ENCODE measurements at places on chromosomes 12 and 14.
A peak's percentile ranks its signal among the peaks of the same experiment; 100 is the strongest.

DNA sequence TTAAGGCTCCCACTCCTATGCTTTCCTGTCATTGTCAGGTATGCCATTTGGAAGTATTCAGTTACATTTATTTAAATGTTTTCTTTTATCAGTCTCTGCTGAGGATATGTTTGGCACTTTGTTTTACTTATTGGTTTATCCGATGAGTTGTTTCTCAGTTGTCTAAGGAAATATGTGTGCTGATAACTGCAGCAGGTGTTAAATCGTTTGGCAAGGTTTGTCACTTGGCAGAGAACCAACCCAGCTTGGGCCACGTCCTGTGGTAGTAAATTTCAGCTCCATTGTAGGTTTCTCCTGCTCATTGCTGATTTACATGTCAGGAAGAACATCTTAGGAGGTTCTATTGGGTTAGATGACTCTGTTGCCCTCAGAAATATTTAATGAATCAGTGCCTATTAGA is 22.0 kb upstream of the MGST1 start:
- no peak for DNase-seq

DNA sequence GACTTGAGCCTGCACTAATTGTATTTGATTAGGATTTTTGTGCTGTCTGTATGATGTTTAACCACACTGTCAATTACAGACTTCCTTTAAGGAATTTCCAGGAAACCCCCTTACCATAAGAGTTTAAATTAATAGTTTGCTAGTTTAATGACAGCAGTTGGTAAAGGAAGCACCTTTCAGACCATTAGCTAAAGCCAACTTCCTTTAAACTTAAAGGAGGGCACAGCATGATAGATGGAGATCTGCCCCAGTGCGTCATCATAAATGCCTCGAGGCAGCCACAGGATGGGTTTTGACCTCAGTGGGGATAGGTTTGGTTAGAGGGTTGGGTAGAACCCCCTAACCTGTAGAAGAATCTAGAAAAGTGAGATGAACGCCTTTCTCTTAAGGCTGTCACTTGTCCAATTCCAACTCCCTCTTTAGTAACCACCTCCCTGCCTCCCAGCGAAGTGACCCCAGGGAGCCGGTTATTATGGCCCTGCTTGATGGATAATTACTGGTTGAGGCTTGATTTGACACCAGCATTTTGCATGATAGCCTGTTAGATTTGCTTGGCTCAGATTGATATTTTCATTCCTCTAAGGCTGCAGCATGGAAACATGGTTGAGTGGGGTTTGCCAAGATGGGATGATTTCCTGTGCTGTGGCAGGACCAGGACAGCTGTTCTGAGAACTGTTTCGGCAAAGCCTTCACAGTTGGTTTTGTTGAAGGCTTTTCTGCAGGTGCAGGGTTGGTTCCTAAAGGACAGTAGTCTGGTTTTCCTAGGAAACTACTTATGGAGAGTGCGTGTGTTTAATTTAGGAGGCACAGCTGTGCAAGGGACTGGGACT is 62.7 kb downstream of the CHST11 start:
- DNase-seq, result no peak

DNA sequence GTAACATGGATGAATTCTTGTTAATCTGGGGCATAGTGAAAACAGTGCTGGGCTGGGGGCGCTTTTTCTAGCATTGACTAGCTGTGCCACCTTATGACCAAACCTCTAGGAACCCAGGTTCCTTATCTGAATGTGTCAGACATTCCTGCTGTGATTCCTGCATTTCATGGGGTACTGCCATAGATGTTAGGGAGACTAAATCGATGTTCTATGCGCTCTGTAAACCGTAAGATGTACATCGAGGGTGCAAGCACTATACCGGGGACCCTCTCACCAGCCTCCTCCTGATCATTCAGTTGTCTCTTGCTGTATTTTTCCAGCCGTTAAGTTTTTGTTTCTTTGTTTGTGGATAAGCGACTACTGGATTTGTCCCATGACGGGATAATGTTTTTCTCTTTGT is 170.9 kb upstream of the PARP11 start:
- DNase-seq, result no peak

- no peak for DNase-seq
Measured at GRCh38 chr14:95979339-95980042, 59.7 kb upstream of the C14orf132 start.

GRCh38 chr12:53591301-53592206 is 34.6 kb downstream of the ATF7 start:
- DNase-seq, result peak; percentile 41

DNA sequence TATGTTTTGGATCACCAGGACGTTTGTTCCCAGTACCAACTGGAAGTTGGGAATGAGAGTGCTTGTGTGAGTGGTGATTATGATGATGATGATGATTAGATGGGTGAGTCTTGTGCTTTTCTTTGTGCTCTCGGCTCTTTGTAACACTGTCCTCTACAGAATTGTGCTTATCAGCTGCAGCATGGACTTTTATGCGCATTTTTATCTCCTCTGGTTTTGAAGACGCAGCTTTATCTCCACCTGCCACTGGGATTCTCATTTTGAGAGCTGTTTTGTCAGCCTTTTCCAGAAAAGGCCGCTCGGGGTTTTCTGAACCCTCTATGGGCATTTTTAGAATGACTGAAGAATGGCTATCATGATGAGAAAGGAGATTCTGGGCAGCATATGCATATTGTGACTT is 11.5 kb upstream of the KANSL2 start:
- DNase-seq, result no peak

DNA sequence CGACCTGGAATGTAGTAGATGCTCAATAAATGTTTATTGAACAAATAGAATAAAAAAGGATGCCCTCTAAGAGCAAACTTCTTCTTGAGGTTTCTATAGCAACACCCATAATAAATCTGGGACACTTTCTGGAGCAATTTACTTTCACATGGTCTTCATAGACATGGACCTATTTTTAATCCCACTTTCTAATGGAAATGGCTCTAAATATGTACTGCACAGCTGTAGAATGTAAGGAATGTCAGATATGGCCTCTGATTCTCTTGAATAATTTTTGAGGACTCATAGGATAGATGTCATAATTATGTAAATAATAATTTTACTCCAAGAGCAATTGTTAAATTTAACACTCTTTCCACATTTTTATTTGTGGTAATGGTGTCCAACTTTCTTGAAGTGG is 133.5 kb upstream of the DAAM1 start:
- no peak for DNase-seq

DNA sequence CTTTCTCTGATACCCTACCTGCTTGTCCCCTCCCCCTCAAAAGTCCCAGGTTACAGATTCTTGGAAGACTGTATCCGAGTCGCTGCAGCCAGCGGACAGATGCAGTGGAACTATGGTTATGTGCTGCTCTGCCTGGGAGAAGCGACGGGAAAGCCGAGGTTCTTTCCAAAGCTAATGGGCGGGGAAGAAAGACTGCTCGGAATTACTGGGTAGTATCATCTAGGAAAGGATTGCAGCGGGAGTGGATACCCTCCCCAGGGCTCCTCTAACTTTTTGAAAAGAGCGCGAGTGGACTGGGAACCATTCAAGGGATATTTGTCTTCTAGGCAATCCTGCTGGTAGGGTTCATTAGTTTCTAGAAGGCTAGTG is 1.4 kb downstream of the PTHLH start:
- DNase-seq, result no peak

DNA sequence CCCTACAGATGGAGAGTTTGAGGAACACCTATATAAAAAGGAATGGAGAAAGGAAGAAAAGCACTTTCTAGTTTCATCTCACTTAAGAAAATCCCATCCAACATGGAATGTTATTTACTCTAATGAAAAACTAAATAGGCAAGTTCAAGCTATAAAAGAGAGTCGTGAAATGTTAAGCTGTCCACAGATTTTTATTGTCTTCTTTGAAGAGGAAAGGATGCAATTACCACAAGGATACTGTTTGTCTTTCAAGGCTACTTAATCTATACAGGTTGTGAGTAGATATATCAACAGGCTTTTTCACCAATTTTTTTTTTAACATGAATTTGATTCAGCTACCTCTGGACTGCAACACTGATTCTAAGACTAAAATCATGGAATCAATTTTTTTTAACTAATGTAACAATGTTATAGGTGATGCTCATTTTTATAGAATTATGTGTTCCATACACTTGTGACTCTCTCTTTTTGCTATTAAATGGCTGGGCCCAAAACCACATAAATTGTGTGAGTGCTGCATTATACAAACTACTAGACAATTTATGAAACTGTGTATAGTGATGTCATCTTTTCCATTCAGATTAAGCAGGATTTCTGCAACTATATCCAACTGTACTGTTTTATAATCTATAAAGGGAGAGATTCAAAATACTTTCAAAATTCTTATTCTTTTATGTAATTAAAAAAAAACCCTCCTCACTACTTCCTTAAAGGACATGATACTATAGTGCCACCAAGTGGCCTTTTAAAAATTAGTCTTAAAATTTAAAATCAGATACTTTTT is 26.8 kb upstream of the BMAL2 start:
- peak; percentile 28 for DNase-seq

DNA sequence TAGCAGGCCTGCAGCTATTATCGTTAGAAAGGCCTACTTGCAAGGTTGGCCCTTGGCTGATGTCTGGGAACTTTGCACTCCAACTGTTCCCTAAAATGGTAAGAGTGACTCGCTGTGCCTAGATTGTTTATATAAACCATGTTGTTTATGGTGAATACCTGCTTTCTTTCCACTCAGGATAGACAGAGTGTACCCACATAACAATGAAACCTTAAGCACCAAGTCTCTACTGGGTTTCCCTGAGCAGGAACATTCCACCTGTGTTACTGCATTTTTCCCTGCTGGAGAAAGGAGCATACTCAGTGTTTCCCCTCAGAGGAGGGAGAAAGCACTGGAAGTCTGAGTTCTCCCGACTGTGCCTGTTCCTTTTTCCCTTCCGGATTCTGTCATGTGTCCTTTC is 32.8 kb downstream of the ERP29 start:
- no peak for DNase-seq

- no peak for DNase-seq
Measured at GRCh38 chr14:51884086-51884927, 23.9 kb downstream of the GNG2 start.

DNA sequence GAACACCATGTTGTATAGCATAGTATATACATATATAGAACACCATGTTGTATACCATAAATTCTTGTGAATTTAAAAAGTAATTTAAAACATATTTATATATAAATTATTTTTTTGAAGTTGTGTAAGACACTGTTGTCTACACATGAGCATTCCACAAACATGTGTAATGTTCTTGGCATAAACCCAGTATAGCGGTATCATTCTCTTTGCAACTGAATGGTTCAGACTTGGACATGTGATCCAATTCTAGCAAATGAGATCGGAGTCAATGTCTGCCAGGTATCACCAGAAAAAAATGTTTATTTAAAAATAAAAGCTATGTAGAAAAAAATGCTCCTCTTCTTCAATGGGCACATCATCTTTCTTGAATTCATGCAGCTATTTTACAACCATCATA is 33.9 kb downstream of the CEP290 start:
- no peak for DNase-seq

- peak; percentile 33 for DNase-seq
Measured at GRCh38 chr14:90454041-90455000, 57.5 kb downstream of the CALM1 start.

- DNase-seq, result no peak
Measured at GRCh38 chr12:24788886-24789285, 160.0 kb downstream of the BCAT1 start.

- DNase-seq, result no peak
Measured at GRCh38 chr12:89883630-89884389, 175.2 kb upstream of the ATP2B1 start.

GRCh38 chr12:64733857-64734256 is 25.3 kb downstream of the GNS start:
- DNase-seq, result no peak

DNA sequence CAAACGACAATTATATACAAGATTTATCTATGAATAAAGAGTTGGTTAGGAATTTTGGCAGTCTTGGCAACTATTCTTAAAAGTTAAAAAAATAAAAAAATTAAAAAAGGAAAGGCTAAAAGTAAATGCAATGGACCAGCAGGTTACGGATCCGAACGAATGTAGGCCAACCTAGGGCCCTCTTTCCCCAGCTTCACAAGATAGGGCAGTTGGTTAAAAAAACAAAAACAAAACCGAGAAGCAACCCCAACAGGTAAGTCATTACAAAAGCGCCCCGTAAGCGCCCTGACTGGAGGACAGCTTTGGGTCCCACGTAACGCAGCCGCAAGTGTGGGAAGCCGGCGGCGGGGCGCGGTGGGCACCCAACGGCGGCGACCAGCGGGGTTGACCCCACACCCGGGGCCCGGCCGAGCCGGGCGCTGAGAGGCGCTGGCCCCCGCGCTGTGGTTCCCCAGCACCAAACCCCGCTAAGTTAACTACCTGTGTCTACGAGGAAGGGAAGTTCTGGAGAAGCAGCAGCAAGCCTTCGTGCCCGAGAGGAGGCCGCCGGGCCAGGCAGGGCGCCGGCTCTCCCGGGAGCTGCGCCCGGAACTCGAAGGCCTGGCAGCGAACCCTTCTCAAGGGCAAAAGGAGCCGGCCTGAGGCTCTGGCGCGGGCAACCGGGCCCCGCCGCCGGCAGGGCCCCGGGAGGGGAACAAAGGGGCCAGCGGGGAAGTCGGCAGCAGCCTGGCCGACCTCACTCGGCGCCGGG is 882 bp downstream of the HECTD1 start:
- DNase-seq, result peak; percentile 50

DNA sequence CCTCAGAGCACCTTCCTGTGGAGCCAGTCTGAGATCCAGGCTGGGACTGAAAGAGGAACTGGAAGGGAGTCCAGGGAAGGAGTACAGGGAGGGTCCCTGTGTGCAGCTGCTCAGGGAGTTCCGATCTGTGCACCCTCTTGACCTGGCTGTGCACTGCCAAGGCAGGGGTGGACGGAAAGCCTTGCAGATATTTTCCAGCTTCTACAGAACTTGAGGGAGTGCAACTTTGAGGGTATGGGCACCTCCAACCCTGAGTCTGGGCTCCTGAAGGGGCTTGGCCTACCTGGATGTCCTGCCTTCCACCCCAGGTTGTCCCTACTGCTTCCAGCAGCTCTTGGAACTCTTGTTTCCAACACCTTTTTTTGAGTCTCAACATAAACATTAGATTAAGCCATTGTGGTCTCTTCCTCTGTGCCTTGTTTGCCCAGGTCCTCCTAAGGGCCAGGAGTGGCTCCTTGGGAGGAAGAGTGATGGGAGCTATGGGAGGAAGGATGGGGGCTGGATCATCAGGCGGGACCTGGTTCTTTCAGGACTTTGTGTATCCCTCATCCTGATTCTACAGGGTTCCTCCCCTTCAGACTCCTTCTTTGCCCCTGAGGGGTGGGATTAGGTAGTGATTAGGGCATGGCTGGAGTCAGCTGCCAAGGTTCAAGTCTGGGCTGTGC is 3.5 kb downstream of the KRT7 start:
- DNase-seq, result no peak

GRCh38 chr14:85532374-85533022 is 2.6 kb downstream of the FLRT2 start:
- DNase-seq, result no peak
